ENCODE measurements at places on chromosomes 2 and 18.

DNA sequence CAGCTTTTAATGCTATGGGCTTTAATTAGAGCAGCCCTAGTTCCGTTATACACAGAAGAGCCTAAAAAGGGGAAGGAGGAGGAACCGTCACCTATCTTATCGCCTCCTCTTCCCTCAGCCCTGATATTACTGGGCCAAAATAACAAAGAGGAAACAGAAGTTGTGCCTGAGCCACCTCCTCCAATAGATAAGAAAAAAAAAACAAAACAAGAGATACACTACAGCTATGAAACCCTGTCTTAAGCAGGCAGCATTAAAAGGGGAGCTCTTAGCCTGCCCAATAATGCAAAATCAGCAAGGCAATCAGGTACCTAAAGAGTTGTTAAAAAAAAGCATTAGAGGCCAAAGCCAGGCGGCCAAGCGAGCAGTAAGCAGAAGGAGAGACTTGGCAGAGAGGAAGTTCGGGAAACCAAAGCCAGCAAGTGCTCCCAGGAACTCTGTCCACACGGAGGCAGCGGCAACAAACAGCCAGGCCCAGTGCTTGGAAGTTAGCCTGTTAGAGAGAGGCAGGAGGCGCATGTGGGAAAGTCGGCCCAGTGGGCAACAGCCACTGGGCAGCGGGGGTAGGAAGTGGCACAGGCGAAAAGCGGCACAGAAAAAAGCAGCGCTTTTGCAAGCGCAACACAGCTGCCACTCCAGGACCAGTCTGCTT is 41.8 kb upstream of the PDK1 start:
- DNase-seq = no peak

DNA sequence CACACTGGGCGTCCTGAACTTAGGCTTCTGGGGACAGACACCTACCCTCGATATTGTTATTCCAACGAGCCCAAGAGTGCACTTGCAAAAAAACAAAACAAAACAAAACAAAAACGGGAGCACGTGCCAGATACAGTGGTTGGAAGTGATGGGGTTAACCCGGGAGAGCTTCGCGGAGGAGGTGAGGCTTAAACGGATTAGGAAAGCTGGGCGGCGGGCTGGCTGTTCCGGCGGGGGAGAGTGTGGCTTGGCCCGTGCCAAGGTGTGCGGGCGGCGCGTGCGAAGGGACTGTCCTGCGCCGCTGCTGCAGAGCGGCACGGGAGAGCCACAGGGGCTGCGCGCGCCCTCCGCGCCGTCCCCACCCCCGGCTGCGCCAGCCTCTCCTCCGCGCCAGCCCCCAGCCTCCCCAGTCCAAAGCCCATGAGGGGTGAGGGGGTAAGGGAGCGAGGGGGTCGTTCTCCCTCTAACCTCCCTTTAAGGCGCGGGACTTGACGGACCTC is 1.5 kb upstream of the SLC30A3 start:
- DNase-seq = no peak

GRCh38 chr2:3827673-3828575 is 124.5 kb downstream of the DCDC2C start:
- DNase-seq = no peak

GRCh38 chr2:20008703-20009102 is 3.8 kb downstream of the MATN3 start:
- DNase-seq = no peak

DNA sequence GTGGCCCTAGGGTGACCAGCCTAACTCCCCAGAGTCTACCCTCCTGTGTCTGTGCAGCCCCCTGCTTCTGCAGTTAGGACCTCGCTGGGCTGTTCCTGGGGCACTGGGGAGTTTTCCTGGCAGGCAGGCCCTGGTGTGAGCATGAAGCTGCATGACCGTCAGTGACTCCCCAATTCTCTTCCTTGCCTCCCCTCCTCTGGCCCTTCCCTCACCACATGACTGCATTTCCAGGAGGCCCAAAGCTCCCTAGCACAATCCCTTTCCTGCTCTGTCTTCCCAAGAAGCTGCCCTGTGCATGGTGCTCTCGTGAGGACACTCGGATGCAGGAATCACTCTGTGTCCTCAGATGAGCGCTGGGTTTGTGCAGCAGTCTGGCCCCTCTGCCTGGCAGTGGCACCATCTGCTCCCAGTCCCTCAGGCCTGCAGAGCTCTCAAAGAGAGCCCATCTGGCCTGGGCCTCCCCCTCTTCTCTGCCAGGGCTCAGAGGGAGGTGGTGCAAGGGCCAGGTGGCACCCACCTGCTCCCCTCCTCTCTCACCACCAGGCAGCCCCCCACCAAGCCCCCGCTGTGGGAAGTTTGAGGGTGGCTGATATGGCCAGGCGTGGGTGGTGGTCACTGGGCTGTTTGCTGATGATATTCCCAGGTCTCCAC is 125.6 kb upstream of the HS6ST1 start:
- no peak for DNase-seq

DNA sequence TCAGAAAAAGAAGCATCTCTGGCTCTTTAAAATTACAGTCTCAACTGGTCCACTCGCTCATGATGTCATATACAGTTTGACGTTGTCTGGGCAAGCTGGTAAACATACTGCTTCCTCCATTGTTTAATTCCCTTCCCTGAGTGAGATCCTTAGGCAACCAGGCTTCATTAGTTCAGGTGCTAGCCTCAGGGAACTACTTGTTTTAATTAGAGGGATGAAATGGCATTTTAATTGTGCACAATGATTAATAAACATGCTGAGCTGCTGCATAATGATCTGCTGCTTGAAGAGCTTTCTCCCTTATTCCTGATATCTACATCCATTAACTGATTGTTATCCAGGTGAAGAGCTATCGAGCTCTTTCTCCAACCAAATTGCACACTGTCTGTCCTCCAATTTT is 195.6 kb upstream of the ETAA1 start:
- no peak for DNase-seq

- peak; percentile 6 for DNase-seq
Observed at GRCh38 chr2:156405586-156405985, 30.6 kb upstream of the GPD2 start.

DNA sequence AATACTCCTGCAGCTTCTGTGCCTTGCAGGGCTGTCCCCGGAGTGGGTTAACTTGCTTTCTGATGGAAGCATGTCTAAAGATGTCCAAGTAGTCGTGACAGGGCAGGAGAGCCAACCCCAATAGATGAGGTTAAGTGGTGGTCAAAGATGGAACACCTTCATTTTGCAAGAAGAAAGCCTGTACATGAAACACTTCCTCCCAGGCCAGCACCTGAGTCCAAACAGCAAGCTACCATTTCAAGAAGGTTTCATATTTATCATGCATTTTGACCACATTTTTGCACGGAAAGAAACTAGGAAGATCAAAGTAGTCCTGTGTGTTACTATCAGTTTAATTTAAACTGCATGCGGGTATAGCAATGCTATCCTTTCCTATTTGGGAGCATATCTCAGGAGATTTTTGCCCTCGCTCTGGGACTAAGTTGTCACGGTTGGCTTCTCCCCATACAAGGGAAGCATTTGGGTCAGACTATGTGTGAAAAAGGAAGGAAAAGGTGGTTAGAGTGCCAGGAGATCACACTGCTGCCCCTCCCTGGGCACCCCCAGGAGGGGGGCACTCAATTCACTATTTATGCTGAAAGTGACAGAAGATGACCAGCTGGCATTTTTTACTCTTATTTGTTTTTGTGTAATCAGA is 187.6 kb downstream of the ZNF521 start:
- no peak for DNase-seq

DNA sequence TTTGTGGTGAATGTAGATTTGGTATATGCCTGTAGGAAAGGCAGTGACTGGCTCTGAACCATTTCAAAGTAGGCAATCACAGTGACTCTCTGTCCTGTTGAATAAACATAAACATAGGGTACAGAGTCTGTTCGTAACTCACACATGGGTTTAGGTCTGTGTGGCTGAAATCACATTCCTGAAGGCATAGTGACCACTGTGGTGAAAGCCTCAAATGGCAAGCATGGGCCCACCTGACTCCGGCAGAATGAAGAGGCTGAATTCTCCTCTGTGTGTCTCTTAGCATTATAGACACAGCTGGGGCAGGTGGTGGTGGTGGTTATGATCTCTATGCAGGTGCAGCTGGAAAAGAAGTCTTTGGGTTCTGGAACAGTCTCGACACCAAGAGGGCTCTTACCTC is 61.2 kb downstream of the ITGA6 start:
- DNase-seq = no peak

GRCh38 chr2:208280234-208280633 is 14.2 kb downstream of the PIKFYVE start:
- no peak for DNase-seq

DNA sequence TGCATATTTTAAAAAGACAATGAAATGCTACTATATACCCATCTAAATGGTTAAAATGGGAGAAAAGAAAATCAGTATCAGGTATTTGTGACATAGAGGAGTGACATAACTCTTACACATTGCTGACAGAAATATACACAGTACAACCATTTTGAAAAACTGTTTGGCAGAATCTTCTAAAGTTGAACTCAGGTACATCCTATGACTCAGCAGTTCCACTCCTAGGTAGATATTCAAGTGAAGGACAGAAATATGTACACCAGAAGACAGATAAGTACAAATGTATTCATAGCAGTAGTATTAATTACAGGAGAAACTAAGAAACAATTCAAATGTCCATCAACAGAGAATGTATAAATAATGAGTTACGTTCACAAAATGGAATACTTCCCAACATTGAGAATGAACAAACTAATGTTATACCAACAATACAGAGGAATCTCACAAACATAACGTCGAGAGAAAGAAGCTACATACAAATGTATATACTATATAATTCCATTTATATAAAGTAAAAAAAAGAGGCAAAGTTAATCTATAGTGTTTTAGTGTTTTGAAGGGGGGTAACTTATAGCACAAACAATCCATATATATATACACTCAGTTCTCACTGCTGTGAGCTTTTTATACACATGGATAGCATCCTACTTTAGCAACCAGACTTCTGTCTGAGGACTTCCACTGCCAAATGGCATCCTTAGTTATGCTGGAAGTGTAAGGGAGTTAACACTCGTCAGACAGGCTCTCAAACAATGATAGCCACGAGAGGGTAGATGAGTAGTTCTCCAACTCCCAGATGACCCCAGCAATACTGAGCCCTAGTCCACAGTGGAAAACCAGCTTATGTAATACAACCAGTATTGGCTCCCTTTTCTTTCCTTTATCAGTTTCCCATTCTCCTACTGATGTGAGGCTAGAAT is 172.5 kb downstream of the NBAS start:
- no peak for DNase-seq

GRCh38 chr18:43572163-43572562 is 294.9 kb upstream of the SYT4 start:
- no peak for DNase-seq

DNA sequence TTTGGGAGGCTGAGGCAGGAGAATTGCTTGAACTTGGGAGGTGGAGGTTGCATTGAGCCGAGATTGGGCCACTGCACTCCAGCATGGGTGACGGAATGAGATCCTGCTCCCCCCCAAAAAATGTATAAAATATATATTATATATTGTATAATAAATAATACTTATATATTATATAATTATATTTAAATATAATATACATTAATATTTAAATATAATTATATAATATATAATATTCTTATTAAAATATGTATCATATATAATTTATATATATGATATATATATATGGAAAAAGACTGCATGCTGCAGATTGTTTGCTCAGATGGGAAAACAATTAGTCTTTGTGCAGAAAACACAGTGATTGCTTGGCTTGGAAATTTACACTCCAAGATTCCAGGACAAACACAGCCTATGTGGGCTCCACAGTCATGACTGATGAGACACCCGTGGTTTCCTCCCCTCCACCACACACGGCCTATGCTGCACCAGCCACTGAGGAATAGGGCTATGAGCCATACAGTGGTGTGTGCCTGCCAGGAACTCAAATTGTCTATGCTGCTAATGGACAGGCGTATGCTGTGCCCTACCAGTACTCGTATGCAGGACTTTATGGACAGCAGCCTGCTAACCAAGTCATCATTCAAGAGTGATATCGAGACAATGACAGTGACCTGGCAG is 30.0 kb downstream of the PMAIP1 start:
- DNase-seq = peak; percentile 41

GRCh38 chr2:43305517-43305916 is 79.1 kb upstream of the ZFP36L2 start:
- DNase-seq = no peak

DNA sequence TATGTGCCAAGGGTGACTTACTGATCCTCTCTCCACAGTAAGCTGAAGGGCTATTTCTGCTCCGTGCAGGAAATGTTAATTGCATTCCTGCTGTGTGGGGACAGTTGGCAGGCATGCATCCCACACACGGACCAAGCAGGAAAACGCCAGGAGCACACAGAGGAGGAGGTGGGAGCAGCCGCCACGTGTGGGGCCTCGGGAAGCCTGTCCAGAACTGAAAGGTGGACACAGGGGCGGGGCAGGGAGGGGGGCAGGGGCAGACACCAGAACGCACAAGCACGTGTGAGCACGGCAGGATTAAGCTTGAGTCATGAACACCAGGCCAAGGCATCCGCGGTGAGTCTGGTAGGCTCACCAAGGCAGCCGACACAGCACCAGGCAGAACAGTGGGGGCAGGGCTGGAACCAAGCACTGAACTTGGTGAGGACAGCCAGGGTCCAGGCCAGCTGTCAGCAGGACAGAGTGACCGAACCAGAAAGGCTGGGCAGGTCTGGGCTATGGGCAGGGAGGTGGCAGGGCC is 177.1 kb downstream of the EIPR1 start:
- DNase-seq = peak; percentile 3

GRCh38 chr2:231533086-231533776 is 3.0 kb upstream of the NMUR1 start:
- DNase-seq = no peak

DNA sequence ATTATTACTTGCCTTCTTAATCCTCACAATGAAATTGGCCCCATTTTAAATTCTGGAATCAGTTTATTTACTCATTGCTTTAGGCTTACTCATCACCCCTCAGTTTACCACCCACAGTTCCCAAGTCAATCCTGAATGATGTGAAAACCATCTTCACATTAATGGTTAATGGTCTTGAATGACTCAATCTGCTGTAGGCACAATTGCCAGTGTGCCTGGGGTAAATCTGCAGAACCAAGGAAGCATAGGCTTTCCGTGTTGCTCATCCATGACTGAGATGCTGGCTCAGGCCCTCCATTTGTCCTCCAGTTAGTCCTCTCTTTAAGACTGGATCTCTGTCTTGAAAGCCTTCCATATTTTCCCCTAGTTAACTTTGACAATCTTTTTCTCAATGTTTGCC is 164.5 kb downstream of the PMAIP1 start:
- peak; percentile 80 for DNase-seq

GRCh38 chr2:199973703-199974102 is 18.3 kb downstream of the MAIP1 start:
- DNase-seq = peak; percentile 41

- no peak for DNase-seq
Observed at GRCh38 chr2:78734221-78734620, 291.3 kb upstream of the REG3G start.

- no peak for DNase-seq
Observed at GRCh38 chr2:54660752-54661151, 62.7 kb upstream of the EML6 start.

GRCh38 chr2:96241900-96242611 is 23.7 kb downstream of the TMEM127 start:
- DNase-seq = peak; percentile 93

- DNase-seq = peak; percentile 83
Observed at GRCh38 chr18:68494802-68495581, 219.9 kb downstream of the TMX3 start.
